ENCODE measurements at places on chromosomes 12 and 14. TPM values are rescaled to one million over a fixed set of nuclear protein-coding genes. Genes with fewer than 3 reads are reported as not detected.

CAPZA3 gene
- total RNA-seq, result not detected

ENO2 gene
- 182 TPM for total RNA-seq

DNA sequence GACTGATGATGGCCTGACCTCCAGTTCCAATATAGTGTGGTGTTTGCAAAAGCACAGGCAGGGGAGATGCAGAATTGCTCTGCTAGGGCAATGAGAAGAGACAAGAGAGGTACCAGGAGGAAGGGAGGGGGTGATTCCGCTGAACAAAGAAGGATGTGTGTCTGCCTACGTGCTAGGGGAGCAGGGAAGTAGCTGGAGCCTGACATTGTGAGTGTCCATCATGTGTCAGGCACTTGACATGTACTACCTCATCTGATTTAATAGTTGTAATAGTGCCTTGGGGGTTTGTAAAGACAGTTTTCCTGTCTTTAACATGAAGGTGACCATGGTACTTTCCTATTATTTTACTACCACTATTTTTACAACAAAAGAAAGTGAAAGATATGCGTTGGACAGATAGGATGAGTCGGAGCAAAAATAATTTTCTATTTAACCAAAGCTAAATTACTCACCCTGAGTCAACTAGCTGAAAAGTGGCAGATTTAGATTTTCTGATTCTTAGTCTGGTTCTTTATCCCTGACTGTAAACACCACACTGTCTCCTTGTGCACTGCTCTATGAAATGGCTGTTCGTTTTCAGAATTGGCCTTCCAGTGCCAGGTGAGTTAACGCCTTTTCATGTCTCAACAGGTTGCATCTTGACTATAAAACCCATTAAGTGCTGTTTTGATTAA, 33.7 kb upstream of the TEAD4 start:
- DNase-seq, result no peak
- peaks cover 2% of the 10 kb centered on the region for H3K27me3 ChIP-seq
- no peak overlapping the region for H3K4me3 ChIP-seq
- no peaks in the 10 kb centered on the region for H3K36me3 ChIP-seq
- no peaks in the 10 kb centered on the region for H3K4me1 ChIP-seq
- H3K27ac ChIP-seq, result no peak overlapping the region

GRCh38 chr12:15580431-15580830, 208.8 kb downstream of the EPS8 start:
- no peaks in the 10 kb centered on the region for H3K4me1 ChIP-seq
- no peak overlapping the region for H3K27ac ChIP-seq
- DNase-seq, result no peak
- H3K27me3 ChIP-seq, result no peaks in the 10 kb centered on the region
- H3K4me3 ChIP-seq, result no peak overlapping the region

DNA sequence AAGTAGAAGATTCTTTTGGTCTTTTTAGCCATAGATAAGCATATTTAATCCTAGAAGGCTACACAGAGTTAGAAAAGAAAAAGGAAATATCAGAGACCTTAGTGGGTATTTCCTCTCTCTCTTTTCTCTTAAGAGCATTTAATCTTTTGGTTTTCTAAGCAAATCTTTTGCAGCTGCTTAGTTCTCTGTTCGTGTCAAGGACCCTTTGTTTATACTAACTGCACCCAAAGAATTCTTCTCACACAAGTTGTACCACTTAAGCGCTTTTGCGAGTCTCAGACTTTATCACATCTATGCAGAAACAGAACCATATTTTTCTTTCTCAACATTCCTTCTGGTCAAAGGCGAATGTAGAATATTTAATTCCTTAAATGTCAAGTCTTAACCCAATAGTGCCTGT, 17.9 kb upstream of the NID2 start:
- H3K4me3 ChIP-seq, result no peak overlapping the region
- no peak overlapping the region for H3K27ac ChIP-seq
- H3K36me3 ChIP-seq, result peaks cover 12% of the 10 kb centered on the region
- no peaks in the 10 kb centered on the region for H3K27me3 ChIP-seq
- DNase-seq, result no peak

GRCh38 chr14:59481871-59482540, 2.2 kb downstream of the L3HYPDH start:
- peaks cover 4% of the 10 kb centered on the region for H3K27me3 ChIP-seq
- DNase-seq, result no peak
- H3K4me1 ChIP-seq, result peaks cover 3% of the 10 kb centered on the region

GRCh38 chr14:33229269-33229929, 290.7 kb downstream of the NPAS3 start:
- H3K27me3 ChIP-seq, result no peaks in the 10 kb centered on the region
- H3K27ac ChIP-seq, result no peak overlapping the region
- H3K4me3 ChIP-seq, result no peak overlapping the region
- DNase-seq, result no peak

DNA sequence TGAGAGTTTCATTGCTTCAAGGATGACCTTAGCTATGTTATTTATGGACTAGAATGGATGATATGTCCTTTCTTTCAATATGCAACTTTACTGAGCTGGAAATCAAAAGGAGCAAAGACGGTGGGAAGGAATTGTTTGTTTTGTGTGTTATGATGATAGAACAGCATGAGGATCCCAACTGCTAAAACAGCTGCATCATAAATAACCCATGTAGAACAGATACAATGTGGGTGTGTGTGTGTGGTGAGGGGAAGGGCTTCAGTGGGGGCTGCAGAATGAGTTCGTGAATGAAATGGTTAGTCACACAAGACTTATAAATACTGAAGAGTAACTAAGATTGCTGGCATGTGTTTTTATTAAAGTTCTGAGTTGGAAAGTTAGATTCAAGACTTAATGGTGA, 80.1 kb downstream of the DACT1 start:
- no peaks in the 10 kb centered on the region for H3K27me3 ChIP-seq
- H3K36me3 ChIP-seq, result no peaks in the 10 kb centered on the region
- no peaks in the 10 kb centered on the region for H3K4me1 ChIP-seq
- no peak overlapping the region for H3K27ac ChIP-seq
- no peak for DNase-seq

- peak overlapping the region; percentile 78 for H3K27ac ChIP-seq
- no peak overlapping the region for H3K4me3 ChIP-seq
- no peaks in the 10 kb centered on the region for H3K27me3 ChIP-seq
- peaks cover 5% of the 10 kb centered on the region for H3K36me3 ChIP-seq
Measured at GRCh38 chr12:91877022-91877421, 268.6 kb downstream of the BTG1 start.

DNA sequence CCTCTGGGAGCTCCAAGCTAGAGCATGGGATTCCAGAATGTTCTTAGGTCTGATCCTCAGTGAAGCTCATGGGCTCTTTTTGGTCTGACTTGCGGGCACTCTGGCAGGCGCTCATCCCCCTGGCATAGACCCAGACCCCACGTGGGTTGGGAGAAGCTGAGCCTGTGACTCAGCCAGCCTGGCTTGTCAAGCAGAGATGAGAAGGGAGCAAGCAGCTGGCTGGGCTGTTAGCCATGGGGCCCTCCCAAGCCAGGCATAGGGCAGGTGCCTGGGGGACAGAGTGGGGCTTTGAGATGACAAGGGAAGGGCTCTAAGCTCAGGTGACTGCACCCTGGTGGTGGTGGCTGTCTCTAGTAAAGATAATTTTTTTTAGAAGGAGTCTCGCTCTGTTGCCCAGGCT, 80.3 kb upstream of the NOS1 start:
- H3K27me3 ChIP-seq, result peaks cover 3% of the 10 kb centered on the region
- DNase-seq, result no peak
- no peaks in the 10 kb centered on the region for H3K36me3 ChIP-seq
- H3K4me3 ChIP-seq, result no peak overlapping the region
